Panc1 (cell line): ENCODE measurements at places on chromosomes 13 and 19.

DNA sequence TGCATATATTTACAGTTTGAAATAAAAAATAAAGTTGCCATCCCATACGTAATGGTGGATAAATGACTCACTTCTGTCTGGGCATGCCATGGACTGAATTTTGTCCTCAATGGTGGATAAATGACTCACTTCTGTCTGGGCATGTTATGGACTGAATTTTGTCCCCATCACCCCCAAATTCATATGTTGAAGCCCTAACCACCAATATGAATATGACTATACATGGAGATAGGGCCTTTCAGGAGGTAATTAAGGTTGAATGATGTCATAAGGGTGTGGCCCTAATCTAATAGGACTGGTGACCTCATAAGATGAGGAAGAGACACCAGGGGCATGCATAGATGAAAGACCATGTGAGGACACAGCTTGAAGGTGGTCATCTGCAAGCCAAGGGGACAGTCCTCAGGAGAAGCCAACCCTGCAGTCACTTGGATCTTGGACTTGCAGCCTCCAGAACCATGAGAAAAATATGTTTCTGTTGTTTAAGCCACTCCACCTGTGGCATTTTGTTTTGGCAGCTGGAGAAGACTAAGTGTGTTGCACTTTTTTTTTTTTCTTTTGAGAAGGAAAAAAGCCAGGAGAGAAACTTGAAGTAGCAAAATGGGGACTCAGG, 41.8 kb downstream of the RFC3 start:
- no peak overlapping the region for H3K4me3 ChIP-seq
- no peak overlapping the region for H3K27ac ChIP-seq
- no peak for DNase-seq
- H3K27me3 ChIP-seq, result no peaks in the 10 kb centered on the region
- H3K4me1 ChIP-seq, result no peaks in the 10 kb centered on the region

GRCh38 chr19:19304186-19304965, 15.9 kb downstream of the SUGP1 start:
- H3K4me1 ChIP-seq, result no peaks in the 10 kb centered on the region
- no peak overlapping the region for H3K27ac ChIP-seq
- DNase-seq, result no peak
- no peaks in the 10 kb centered on the region for H3K27me3 ChIP-seq

DNA sequence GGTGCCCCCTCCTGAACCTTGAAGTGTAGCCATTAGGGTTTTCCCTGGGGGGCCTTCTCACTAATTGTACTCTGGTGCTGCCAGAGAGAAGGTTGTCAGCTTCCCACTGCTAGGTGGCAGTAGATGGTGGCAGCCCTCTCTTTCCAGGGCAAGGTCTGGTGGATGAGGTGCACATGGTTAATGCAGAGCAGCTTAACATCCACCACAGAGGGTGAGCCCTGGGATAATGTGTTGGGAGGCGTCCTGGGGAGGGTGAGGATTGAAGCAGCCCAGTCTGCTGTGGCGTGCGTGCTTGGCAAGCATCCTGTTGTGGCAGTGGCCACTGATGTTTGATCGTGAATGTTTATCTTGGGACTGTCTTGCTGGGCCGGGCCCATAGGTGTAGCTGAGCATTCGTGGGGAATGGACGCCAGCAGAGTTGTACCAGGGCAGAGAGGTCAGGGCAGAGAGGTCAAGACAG, 5.8 kb downstream of the EGLN2 start:
- H3K27ac ChIP-seq, result peak overlapping the region; percentile 9
- no peaks in the 10 kb centered on the region for H3K27me3 ChIP-seq
- H3K4me1 ChIP-seq, result peaks cover 56% of the 10 kb centered on the region
- H3K4me3 ChIP-seq, result no peak overlapping the region

DNA sequence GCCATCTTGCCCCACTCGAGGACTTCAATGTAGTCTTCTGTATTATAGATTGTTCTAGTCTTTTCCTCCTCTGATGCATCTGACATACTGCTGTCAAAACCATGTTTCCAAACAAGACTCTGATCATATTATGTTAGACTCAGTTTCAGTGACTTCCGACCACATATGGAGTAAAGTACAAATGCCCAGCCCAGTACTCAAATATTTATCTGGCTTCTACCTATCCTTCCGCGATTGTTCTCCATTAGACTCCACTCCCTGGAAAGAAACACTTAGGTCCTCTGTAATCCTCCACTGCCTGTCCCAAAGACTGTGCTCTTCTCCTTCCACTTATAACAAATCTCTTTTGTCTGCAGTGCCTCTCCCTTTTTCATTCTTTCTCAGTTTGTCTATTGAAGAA, 439.5 kb downstream of the EFNB2 start:
- H3K36me3 ChIP-seq, result no peaks in the 10 kb centered on the region
- no peak for DNase-seq
- peaks cover 10% of the 10 kb centered on the region; the same call in 1 of the 2 replicates for H3K4me1 ChIP-seq
- H3K27ac ChIP-seq, result no peak overlapping the region

GRCh38 chr19:52640916-52641315, 2.8 kb upstream of the ZNF83 start:
- H3K36me3 ChIP-seq, result no peaks in the 10 kb centered on the region
- H3K4me1 ChIP-seq, result no peaks in the 10 kb centered on the region
- no peak overlapping the region for H3K4me3 ChIP-seq
- no peak for DNase-seq
- no peaks in the 10 kb centered on the region for H3K27me3 ChIP-seq
- no peak overlapping the region for H3K27ac ChIP-seq

- peaks cover 6% of the 10 kb centered on the region for H3K4me1 ChIP-seq
- peaks cover 4% of the 10 kb centered on the region; the same call in 1 of the 2 replicates for H3K36me3 ChIP-seq
- no peaks in the 10 kb centered on the region for H3K27me3 ChIP-seq
- no peak overlapping the region for H3K4me3 ChIP-seq
- DNase-seq, result peak; percentile 88
- 0 out of 2 replicates have a peak overlapping the region, but pooled peaks have one; percentile 31 for H3K27ac ChIP-seq
These were observed 42.5 kb downstream of the ARHGEF18 start for GRCh38 chr19:7391218-7391670.

- H3K27me3 ChIP-seq, result no peaks in the 10 kb centered on the region
- H3K27ac ChIP-seq, result no peak overlapping the region
- no peak overlapping the region for H3K4me3 ChIP-seq
- no peaks in the 10 kb centered on the region for H3K36me3 ChIP-seq
- H3K4me1 ChIP-seq, result no peaks in the 10 kb centered on the region
- DNase-seq, result no peak
These were observed 26.1 kb downstream of the UHRF1 start for GRCh38 chr19:4935444-4935843.

DNA sequence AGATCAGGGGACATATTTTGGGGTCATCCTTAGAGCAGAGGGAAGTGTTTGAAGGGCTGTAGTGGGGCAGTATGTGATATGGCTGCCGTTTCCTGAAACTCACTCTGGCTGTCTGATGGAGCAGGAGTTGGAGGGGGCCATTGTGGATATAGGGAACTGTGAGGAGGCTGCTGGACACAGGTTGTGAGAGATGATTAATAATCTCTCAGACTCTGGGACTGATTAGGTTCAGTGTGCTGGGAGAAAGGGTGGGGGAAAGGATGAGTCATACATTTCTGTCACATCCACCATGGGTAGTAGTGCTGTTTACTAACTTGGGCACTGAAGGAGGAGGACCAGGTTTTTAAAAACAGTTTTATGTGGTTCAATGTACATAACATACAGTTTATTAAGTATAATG, 4.8 kb downstream of the B3GLCT start:
- no peak overlapping the region for H3K27ac ChIP-seq
- no peak for DNase-seq
- no peaks in the 10 kb centered on the region for H3K36me3 ChIP-seq
- H3K27me3 ChIP-seq, result no peaks in the 10 kb centered on the region

- no peaks in the 10 kb centered on the region for H3K4me1 ChIP-seq
- H3K27me3 ChIP-seq, result no peaks in the 10 kb centered on the region
- H3K27ac ChIP-seq, result no peak overlapping the region
These were observed 456.6 kb downstream of the FGF9 start for GRCh38 chr13:22127277-22128164.

GRCh38 chr13:99125326-99125915, 75.2 kb upstream of the UBAC2 start:
- no peak for DNase-seq
- no peaks in the 10 kb centered on the region for H3K27me3 ChIP-seq
- H3K4me3 ChIP-seq, result no peak overlapping the region
- no peaks in the 10 kb centered on the region for H3K4me1 ChIP-seq
- H3K36me3 ChIP-seq, result no peaks in the 10 kb centered on the region; the same call in 1 of the 2 replicates
- H3K27ac ChIP-seq, result no peak overlapping the region

DNA sequence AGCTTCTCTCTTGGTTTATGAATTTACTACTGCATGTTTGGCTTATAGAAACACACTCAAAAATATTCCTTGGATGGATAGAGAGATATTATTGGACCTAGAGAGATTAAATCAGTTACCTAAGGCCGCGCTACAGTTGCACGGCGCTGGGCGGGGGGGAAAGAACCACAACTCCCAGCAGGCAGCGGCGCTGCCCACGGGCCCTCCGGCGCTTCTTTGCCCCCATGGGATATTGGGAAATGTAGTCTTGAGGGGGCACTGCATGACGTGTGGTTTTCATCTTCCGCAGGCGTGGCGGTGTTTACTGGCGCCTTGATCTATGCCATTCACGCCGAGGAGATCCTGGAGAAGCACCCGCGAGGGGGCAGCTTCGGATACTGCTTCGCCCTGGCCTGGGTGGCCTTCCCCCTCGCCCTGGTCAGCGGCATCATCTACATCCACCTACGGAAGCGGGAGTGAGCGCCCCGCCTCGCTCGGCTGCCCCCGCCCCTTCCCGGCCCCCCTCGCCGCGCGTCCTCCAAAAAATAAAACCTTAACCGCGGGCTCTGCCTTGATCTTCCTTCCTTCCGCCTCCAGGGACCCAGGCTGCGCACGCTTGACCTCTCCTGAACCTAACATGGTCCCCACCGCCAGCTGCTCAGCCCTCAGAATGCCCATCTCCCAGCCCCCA, 4.8 kb downstream of the EMP3 start:
- H3K27ac ChIP-seq, result no peak overlapping the region
- DNase-seq, result no peak
- no peaks in the 10 kb centered on the region for H3K36me3 ChIP-seq

GRCh38 chr13:109644069-109644750, 142.2 kb downstream of the IRS2 start:
- no peaks in the 10 kb centered on the region for H3K4me1 ChIP-seq
- no peak overlapping the region for H3K4me3 ChIP-seq

GRCh38 chr19:29690842-29691241, 24.2 kb downstream of the C19orf12 start:
- DNase-seq, result no peak
- H3K36me3 ChIP-seq, result no peaks in the 10 kb centered on the region
- peaks cover 8% of the 10 kb centered on the region; the same call in 1 of the 2 replicates for H3K4me1 ChIP-seq
- peak overlapping the region; percentile 34 for H3K27ac ChIP-seq
- H3K27me3 ChIP-seq, result no peaks in the 10 kb centered on the region

- no peak for DNase-seq
- H3K27me3 ChIP-seq, result no peaks in the 10 kb centered on the region
- H3K4me3 ChIP-seq, result no peak overlapping the region
These were observed 9.7 kb downstream of the PRKACA start for GRCh38 chr19:14107581-14108461.

DNA sequence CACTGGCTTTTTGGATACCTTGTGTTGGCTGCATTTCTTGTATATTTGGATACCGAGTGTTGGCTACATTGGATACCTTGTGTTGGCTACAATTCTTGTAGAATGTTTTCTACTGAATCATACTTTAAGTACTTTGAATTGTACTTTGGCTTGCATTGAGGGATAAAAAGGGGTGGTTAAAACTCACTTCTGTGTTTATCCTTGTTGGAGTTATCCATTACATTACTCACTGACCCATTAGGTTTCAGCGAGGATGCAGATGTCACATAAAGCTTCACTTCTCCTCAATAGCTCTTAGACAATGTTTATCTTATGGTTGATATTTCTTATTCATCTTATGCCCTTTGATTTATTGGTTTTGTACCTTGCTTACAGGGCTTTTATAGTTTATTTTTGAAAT, 43.1 kb downstream of the PDS5B start:
- no peak for DNase-seq
- H3K36me3 ChIP-seq, result no peaks in the 10 kb centered on the region
- no peaks in the 10 kb centered on the region for H3K4me1 ChIP-seq
